Gastrocnemius medialis (tissue), 4 donors: ENCODE measurements at places on chromosomes 1 and 21. TPM values are rescaled to one million over a fixed set of nuclear protein-coding genes. Genes with fewer than 3 reads are reported as not detected.

The ADAM30 gene
- not detected for total RNA-seq

GRCh38 chr1:27934818-27935549 is at the start of gene SMPDL3B:
Gene SMPDL3B, plus strand, starts transcription at chr1:27935000. Its CDS starts 184 bp downstream, at chr1:27935184.
- no peak within 1 kb of the TSS for H3K4me3 ChIP-seq
- H3K27ac ChIP-seq, result no peak within 1 kb of the TSS

- H3K36me3 ChIP-seq, result no peaks in the 10 kb centered on the region
- no peak for DNase-seq
- H3K4me1 ChIP-seq, result no peaks in the 10 kb centered on the region
- no peak overlapping the region for H3K4me3 ChIP-seq
- H3K27ac ChIP-seq, result no peak overlapping the region
- no peaks in the 10 kb centered on the region for H3K27me3 ChIP-seq
These were observed 204.5 kb downstream of the TTLL7 start for GRCh38 chr1:83794384-83794783.

DNA sequence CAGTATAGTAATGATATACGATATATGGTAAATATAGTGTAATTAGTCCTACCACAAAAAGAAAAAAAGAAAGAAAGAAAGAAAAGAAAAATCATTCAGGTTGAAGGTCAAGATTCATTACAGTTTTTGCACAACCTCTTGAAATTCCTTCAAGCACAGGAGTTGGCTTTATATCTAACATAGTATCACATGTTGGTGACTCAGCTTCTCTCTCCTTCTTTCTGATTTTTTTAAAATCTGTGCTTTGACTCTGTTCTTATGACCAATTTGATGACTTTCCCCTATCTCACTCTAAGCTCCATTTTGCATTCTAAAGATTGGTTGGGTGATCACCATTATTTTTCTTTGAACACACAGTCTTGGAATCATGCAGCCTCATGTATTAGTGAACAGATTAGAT is 148.2 kb upstream of the COL11A1 start:
- no peaks in the 10 kb centered on the region for H3K36me3 ChIP-seq
- no peak for DNase-seq
- no peak overlapping the region for H3K4me3 ChIP-seq
- H3K4me1 ChIP-seq, result no peaks in the 10 kb centered on the region

The SLC25A24 gene
- total RNA-seq, result 11.0 TPM

The GPR25 gene
- total RNA-seq, result not detected

The HPCA gene
- not detected for total RNA-seq

DNA sequence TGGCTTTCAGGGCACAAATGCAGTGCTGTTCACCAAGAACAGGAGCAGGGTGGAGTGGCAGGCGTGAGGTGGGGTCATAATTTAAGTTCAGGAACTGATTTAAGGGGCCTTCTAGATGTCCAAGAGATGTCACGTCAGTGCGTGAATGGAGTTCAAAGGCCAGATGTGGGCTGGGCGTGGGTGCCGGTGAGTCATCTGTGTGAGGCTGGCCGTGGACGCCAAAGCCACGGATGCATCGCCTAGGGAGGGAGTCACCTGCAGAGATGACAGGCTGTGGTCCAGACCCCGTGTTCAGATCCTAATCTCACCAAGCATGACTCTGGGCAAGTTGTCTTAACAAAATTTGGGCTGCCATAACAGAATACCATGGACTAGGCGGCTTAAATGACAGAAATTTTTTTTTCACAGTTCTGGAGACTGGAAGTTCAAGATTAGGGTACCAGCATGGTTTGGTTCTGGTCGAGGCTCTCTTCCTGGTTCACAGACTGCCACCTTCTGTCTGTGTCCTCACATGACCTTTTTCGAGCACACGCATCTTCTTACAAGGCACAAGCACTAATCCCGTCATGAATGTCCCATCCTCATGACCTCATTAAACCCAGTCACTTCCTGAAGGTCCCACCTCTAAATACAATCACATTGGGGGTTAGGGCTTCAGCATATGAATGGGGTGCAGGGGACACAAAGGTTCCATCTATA is 109.6 kb downstream of the PRDM2 start:
- H3K27me3 ChIP-seq, result no peaks in the 10 kb centered on the region
- H3K4me1 ChIP-seq, result no peaks in the 10 kb centered on the region
- no peak for DNase-seq
- no peak overlapping the region for H3K27ac ChIP-seq

DNA sequence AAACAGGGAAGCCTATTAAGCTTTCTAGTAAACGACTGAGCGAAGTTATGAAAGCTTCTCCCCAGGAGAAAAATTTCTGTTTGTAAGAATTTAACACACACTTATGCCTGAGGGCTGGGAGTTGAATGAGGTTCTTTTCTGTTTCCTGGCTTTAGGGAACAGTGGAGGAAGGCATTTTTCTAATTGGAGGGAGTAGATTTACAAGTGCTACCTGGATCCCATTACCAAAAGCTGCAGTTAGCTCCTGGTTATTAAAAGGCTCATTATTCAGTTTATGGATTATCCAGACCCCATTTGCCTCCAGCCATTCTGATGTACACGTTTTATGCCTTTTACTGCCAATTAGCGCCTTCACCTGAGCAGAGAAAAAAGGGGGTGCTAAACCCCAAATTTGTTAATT is 7.5 kb downstream of the ST6GALNAC3 start:
- DNase-seq, result no peak
- H3K27me3 ChIP-seq, result no peaks in the 10 kb centered on the region
- no peak overlapping the region for H3K27ac ChIP-seq

The KIF17 gene
- total RNA-seq, result 3.8 TPM

DNA sequence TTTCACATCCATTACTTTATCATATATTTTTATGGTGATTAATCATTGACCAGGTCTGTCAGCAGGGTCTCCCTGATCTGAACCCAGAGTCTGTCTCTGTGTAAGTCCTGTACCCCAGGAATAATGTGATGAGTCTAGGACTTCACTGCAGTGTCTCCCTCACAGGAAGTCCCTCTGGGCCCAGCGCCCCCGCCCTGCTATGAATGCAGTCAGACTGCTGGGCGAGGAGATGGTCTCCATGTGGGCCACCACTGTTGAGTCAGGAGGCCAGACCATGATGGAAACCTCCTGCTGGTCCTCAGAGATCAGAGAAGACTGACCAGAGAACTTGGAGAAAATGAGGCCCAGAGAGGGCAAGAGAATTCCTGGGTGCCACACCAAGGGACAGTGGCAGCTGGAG is 9.5 kb downstream of the TMEM222 start:
- DNase-seq, result no peak
- H3K27me3 ChIP-seq, result no peaks in the 10 kb centered on the region
- no peak overlapping the region for H3K27ac ChIP-seq
- H3K36me3 ChIP-seq, result peaks cover 46% of the 10 kb centered on the region
- peaks cover 24% of the 10 kb centered on the region for H3K4me1 ChIP-seq

The ATPAF1 gene
- 114 TPM for total RNA-seq

DNA sequence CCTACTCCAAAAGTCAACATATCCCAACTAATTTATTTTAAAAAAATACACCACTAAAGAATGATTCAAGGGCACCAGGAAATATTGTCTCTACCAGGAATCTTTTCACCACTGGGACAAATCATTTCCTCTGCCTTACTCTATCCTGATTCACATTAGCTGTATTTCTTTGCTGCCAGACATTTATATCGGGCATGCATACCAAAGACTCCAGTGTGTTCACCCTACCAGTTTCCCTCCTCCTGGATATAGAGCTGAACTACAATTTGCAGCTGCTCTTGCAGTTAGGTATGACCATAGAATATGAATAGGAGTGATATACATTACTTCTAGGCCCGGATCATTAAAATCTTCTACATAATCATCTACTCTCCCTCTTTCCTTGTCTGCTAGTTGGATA is 7.6 kb downstream of the KCNJ6 start:
- no peaks in the 10 kb centered on the region for H3K36me3 ChIP-seq
- no peak overlapping the region for H3K4me3 ChIP-seq
- no peak for DNase-seq
- no peak overlapping the region for H3K27ac ChIP-seq
- H3K4me1 ChIP-seq, result no peaks in the 10 kb centered on the region

- no peak for DNase-seq
- no peak overlapping the region for H3K27ac ChIP-seq
- H3K4me3 ChIP-seq, result no peak overlapping the region
These were observed 1.4 kb upstream of the CELF3 start for GRCh38 chr1:151718011-151718431.

The NCMAP gene
- not detected for total RNA-seq

The NGF gene
- total RNA-seq, result not detected

The RPE65 gene
- not detected for total RNA-seq

The C1orf115 gene
- total RNA-seq, result 6.7 TPM

DNA sequence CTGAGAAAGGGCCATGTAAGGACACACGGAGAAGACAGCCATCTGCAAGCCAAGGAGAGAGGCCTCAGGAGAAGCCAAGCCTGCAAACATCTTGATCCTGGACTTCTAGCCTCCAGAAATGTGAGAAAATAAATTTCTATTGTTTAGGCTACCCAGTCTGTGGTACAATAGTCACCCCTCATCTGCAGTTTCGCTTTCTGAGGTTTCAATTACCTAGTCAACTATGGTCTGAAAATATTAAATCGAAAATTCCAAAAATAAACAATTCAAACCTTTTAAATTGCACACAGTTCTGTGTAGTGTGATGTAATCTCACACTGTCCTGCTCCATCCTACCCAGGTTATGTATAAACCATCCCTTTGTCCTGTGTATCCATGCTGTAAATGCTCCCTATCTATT is 52.6 kb downstream of the ZNF644 start:
- no peaks in the 10 kb centered on the region for H3K36me3 ChIP-seq
- peaks cover 21% of the 10 kb centered on the region for H3K4me1 ChIP-seq
- no peak overlapping the region for H3K27ac ChIP-seq
- DNase-seq, result no peak
- H3K4me3 ChIP-seq, result no peak overlapping the region
- no peaks in the 10 kb centered on the region for H3K27me3 ChIP-seq

- no peaks in the 10 kb centered on the region for H3K27me3 ChIP-seq
- no peak overlapping the region for H3K4me3 ChIP-seq
- DNase-seq, result no peak
- no peaks in the 10 kb centered on the region for H3K36me3 ChIP-seq
These were observed 25.8 kb downstream of the FAM151A start for GRCh38 chr1:54597455-54598030.

DNA sequence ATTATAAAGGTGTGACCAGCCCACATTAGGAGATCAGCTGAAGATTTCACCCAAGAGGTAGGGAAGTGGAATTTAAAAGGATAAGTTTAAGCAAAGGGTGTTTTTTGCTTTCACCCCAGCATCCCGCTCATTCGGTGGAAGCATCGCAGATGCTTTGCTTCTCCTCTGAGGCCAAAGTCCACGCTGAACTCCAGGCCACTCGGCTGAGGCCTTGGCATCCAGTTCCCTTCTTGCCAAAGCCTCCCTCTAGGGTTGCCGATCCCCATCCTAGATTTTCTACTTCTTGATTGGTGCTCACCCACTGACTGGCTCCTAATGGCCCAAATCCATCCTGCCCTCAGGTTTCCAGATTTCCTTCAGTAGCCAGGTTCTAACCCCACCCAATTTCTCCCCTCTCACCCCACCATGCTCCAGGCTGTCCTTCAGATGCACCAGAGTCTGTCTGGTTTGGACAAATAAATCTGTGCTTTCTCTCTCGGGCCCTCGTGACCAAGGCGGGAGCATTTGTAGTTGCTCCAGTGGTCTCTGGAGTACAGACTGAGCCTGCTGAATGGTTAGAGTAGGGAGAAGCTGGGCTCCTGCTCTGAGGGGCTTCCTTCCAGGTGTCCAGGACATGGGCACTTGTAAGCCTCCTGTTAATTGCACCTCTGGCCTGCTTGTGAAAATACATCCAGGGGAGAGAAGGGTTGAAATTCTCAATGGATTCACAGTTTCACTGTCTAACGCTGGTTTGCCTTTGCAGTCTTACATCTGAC is 193.2 kb downstream of the C1orf94 start:
- no peaks in the 10 kb centered on the region for H3K4me1 ChIP-seq
- no peak overlapping the region for H3K4me3 ChIP-seq
- no peak overlapping the region for H3K27ac ChIP-seq

The PODN gene
- 15.9 TPM for total RNA-seq

GRCh38 chr21:39319814-39320332 is 6.4 kb upstream of the BRWD1 start:
- no peak overlapping the region for H3K4me3 ChIP-seq
- no peak overlapping the region for H3K27ac ChIP-seq
- H3K36me3 ChIP-seq, result no peaks in the 10 kb centered on the region

The UQCRHL gene
- total RNA-seq, result 2.4 TPM

DNA sequence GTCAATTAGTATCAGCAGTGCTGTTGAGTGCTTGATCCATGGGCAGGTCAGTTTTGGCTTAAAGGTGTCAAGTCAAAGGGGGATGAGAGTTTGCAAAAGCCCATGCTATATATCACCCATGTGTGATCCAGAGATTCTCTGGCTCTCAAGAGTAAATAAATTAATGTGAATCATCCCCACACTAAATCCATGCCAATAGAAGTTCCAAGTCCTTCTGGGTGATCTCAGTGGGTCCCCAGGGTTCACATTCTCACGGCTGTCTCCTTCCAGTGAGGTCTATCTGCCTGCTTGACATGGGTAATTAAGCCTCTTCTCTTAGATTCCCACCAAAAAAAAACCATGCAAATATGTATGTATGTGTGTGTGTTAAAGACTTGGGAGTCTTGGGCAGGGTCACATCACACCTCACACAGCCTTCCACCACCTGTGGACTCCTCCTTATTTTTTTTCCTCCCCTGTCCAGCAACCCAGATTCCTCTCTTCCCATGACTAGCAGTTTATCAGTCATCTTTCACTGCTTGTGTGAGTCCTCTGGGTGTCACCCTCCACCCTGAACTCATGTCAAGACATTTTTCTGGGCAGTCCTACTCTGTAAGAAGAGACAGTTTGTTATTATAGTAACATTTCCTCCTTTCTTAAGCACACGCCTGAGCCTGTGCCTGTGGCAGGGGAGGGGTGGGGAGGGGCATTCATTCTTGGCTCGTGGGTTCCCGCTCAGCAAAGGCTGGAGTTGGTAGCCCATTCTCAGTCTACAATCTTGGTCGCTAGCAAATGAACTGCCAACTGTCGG is 14.3 kb upstream of the S100A11 start:
- H3K4me3 ChIP-seq, result no peak overlapping the region
- no peaks in the 10 kb centered on the region for H3K36me3 ChIP-seq
- no peak for DNase-seq
- peaks cover 4% of the 10 kb centered on the region for H3K27me3 ChIP-seq
- no peak overlapping the region for H3K27ac ChIP-seq
- peaks cover 7% of the 10 kb centered on the region for H3K4me1 ChIP-seq

DNA sequence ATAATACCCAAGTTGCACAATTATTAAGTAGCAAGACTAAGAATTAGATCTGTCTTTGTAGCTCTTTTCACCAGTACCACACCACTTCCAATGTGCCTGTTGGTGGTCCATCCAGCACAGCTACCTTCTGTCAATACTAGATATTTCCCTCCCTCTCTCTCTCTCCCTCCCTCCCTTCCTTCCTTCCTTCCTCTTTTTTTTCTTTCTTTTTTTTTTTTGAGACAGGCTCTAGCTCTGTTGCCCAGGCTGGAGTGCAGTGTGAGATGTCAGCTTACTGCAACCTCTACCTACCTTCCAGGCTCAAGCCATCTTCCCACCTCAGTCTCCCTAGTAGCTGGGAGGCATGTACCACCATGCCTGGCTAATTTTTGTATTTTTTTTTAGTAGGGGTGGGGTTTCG is 21.1 kb downstream of the KPNA6 start:
- no peak overlapping the region for H3K27ac ChIP-seq
- peaks cover 53% of the 10 kb centered on the region for H3K4me1 ChIP-seq
- no peaks in the 10 kb centered on the region for H3K27me3 ChIP-seq

The CFHR3 gene
- not detected for total RNA-seq
